ENCODE measurements at places on chromosomes 16 and 17.

DNA sequence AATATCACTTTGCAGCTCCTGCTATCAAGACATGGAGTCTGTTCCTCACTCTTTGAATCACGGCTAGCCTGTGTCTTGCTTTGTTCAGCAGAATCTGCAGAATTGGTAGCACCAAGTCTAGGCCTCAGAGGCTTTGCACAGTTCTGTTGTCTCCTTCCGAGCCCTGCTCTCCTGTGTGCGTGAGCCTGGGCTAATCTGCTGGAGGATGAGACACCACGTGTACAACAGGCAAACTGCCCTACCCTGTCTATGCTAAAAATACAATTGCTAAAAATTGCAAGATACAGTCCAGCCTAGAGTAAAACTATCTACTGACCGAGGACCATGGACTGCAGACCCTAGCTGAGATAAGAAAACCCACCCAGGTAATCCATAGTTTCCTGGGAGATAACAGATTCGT lies 484.7 kb downstream of the NPIPA7 start:
- no peak for DNase-seq

- DNase-seq: no peak
These were observed 506.8 kb upstream of the SALL1 start for GRCh38 chr16:51657848-51658247.

DNA sequence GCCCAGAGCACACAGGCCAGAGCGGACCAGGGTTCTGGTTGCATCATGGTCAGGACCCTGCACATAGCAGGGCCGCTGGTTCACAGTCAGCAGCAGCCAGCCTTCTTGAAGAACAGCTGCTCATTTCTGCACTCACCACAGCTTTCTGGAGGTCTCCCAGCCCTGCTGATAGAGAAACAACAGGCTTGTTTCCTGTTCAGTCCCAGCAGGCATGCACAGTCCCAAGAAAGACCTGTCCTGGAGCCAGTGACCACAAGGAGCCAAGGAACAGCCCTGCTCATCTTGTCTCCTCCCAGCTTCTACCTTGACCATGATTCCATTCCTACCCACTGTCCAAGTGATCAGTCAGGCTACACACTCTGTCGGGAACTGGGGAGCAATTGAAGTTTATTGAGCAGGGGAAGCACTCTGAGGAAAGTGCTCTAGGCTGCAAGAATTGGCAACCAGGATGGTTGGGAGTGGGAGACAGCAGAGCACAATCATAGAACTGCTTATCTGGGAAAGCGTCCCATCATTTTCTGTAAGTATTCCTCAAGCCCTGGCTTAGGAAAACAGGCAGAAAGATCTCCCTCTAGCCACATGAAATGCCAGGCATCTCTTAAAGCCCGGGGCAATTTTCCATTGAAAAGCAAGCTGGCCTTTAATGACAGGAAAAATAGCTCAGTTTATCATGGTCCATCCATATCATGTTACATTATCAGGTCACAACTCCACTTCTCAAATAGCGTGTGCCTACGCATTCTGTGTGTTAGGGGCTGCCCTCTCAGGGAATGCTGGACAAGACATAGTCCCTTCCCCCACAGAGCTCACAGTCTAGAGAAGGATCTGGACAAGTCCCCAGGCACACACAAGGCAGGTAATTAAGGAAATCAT lies 155.4 kb upstream of the FOXF1 start:
- no peak for DNase-seq

GRCh38 chr17:28482551-28483199 lies 9.2 kb downstream of the SLC13A2 start:
- no peak for DNase-seq

GRCh38 chr17:69451416-69452394 lies 37.2 kb downstream of the MAP2K6 start:
- DNase-seq: no peak

DNA sequence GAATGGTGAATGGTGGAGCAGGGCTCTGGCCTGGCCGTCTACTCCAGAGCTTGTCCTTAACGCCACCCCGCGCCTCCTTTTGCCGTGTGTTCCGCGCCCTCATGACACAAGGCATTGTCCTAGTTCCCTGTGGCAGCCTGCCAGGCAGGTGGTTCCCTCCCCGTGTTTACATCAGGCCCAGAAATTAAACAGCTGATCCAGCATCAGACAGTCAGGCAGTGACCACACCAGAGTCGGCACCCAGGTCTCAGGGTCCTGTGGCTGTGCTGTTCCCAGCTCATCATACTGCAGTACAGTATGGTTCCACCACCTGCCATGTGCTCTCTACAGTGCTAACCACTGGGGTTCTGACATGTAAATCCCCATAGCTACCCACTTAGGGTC lies 119.7 kb downstream of the RAB11FIP4 start:
- DNase-seq: no peak

- no peak for DNase-seq
These were observed 41.7 kb downstream of the ZZEF1 start for GRCh38 chr17:4100883-4101756.

DNA sequence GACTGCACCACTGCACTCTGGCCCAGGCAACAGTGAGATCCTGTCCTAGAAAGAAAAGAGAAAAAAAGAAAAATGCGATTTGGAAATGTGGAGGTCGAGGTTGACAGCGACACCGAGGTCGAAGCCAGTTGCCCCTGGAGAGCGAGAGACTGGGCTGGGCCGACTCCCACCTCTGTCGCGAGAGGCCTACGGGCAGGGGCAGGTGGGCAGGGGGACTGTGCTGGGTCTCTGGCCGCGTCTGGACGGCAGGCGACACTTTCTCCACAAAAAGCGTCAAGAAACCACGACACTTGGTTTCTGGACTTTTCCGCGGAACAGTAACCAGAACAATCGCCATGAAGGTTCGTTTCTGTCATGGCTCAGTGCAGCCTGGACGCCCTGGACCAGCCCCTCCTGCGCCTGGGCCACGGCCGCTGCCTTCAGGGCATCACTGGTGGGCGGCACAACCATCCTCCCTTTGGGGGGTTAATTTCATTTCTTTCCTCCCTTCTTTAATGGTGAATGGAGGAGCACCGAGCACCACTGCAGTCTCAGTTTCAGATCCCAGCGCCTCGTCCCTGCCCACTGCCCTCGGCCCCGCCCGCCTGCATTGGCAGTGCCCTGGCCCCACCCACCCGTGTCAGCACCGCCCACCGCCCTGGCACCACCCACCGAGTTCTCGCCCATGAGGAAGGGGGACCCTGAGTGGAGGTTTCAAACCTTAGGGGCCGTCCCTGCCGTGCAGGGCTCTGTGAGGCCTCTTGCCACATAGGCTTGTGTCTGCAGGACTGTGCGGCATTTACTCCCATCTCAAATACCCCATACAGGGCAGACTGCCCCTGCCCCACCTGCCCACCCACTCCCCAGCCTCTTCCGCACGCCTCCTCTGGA lies 18.5 kb upstream of the CDH15 start:
- DNase-seq: no peak

- no peak for DNase-seq
These were observed 284.8 kb upstream of the MAF start for GRCh38 chr16:79885320-79885719.

DNA sequence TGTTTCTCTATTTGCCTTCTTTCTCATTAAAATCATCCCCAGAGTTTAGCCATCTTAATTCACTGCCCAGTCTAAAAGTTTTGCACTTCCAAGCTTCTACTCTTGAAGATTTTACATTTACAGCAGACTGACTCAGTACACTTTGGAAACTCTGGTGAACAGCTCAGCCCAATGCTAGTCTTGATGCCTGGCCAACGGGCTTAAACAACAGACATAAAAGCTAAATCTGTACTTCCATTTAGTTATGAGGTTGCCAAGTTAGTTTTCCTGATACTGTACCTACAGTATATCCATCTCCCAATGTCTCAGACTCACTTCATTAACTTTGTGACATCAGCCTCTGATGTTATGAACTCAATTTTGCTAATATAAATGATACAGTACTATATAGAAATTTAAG lies 891.8 kb upstream of the SOX9 start:
- no peak for DNase-seq

DNA sequence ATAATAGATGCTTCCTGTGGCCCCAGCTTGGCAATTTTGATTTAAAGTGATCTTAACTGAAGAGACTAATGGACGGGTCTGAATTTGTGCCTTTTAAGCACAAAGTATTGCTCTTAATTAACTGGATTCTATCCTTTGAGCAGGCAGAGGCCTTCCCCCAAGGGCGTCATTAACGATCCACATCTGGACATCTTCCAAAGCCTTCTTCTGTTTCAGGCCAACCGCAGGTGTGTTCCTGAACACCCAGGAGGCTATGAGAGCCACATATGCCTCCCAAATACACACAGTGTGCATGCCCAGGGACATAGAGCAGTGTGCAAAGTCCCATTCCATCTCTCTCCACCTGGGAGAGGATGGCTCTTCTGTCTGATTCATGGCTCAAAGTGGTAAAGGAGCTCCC lies 42.3 kb downstream of the MAPT start:
- DNase-seq: no peak

- no peak for DNase-seq
These were observed 91.2 kb downstream of the TMEM132E start for GRCh38 chr17:34670618-34671017.

DNA sequence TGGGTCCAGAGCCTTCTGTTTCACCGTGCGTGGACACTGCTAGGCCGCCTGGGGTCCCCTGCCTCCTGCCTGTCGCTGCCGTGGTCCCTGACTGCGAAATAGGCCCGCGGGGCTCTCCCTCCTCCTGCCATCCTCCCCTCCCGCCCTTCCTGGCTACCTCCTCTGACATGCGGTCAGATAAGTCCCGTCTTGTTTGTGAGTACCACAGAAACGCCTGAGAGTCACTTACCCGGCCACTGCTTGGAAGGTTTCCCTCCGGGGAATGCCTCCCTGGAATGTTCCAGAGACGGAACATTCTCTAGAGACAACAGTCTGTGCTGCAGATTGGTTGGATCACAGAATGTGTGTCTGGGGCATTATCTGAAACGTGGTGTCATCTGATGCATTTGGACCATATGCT lies 22.7 kb downstream of the CIBAR2 start:
- DNase-seq: no peak

GRCh38 chr17:68356520-68356919 lies 65.2 kb downstream of the ARSG start:
- DNase-seq: peak; percentile 72

DNA sequence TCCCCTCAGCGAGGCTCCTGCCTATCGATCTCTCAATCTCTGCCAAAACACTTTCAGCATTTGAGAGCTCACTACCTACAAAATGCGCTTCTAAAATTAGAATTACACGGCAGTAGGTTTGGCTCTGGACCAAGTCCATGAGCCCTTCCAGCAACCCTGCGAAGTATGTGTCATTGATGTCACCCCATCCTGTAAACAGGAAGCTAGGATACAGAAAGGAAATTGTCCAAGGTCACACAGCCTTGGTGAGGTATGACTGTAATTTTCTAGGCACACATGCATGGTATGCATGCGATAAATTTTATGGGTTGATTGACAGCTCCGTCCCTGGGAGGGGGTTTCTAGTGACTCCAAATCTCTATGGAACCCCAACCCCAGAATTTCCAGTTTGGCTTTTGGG lies 330.3 kb upstream of the CDH5 start:
- no peak for DNase-seq

Data from activated T-cell treated with anti-CD3 and anti-CD28 coated beads, Interleukin-2, amount 50 U/mL, for 48 hours (primary cell).